ENCODE measurements at places on chromosomes 2 and 18.
A peak's percentile ranks its signal among the peaks of the same experiment; 100 is the strongest.

DNA sequence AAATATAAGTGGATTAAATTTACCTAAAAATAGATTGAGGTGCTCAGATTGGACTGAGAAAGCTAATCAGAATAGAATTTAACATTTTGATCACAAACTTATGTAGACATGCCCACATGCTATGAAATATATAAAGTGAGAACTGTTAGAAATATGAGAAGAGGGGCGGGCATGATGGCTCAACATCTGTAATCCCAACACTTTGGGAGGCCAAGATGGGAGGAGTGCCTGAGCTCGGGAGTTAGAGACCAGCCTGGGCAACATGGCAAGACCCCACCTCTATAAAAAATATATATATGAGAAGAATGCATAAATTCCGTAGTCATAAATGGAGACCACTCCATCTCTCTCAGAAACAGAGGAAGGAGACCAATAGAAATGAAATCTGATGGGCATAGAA is 25.7 kb downstream of the NTSR2 start:
- DNase-seq: no peak
- 0 out of 2 replicates have a peak, but pooled peaks cover 4% of the 10 kb centered on the region for H3K36me3 ChIP-seq

DNA sequence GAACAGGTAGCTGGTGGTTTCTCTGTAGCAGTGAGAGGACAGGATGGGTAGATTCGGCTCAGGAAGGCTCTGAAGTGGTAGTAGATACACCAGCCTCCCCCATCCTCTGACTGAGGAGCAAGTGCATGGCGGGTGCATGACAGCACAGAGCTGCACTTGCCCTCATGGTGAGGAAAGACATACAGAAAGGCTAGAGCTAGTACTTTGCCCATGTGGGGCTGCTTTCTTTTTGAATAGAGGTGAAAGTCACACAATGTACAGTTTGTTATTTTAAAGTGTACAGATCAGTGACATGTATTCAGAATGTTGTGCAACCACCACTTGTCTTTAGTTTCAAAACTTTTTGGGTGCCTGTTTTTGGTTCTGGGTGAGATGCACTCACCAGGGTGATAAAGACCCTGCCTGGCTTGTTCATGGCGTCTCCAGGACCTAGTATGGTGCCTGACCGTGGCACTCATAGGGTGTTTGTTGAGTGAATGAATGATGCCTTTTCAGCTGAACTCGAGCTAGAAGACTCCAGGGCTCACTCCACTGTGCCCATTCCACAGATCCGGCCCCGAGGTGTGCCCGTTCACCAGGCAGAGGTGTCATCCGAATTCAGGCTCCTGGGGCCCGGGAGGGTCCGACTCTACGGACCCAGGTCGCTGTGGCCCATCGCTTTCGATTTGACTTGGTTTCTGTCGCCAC is 421 bp upstream of the VAMP5 start:
- H3K27me3 ChIP-seq: peaks cover 9% of the 10 kb centered on the region
- no peaks in the 10 kb centered on the region for H3K36me3 ChIP-seq
- no peak overlapping the region for H3K27ac ChIP-seq

GRCh38 chr18:79395761-79396404 is at the start of gene NFATC1:
TSS of gene NFATC1 (plus strand) at chr18:79395930. CDS start at chr18:79396225, 295 bp downstream.
- H3K36me3 ChIP-seq: no peaks in the 10 kb centered on the region
- peaks cover 7% of the 10 kb centered on the region for H3K4me1 ChIP-seq
- no peak for DNase-seq
- H3K27ac ChIP-seq: no peak within 1 kb of the TSS
- H3K4me3 ChIP-seq: peak within 1 kb of the TSS; percentile 50
- peaks cover 51% of the 10 kb centered on the region for H3K27me3 ChIP-seq

GRCh38 chr2:18311420-18312195 is 248.8 kb downstream of the RDH14 start:
- no peaks in the 10 kb centered on the region for H3K4me1 ChIP-seq
- no peak overlapping the region for H3K4me3 ChIP-seq
- DNase-seq: no peak
- no peaks in the 10 kb centered on the region for H3K36me3 ChIP-seq
- H3K27me3 ChIP-seq: no peaks in the 10 kb centered on the region
- H3K27ac ChIP-seq: no peak overlapping the region

- H3K4me3 ChIP-seq: no peak overlapping the region
- no peaks in the 10 kb centered on the region for H3K27me3 ChIP-seq
- H3K4me1 ChIP-seq: no peaks in the 10 kb centered on the region
- DNase-seq: no peak
Measured at GRCh38 chr2:136188086-136188485, 70.1 kb upstream of the CXCR4 start.

Data from iPS DF 6.9 (cell line).